ENCODE measurements at places on chromosomes 2 and 18. TPM values are rescaled to one million over a fixed set of nuclear protein-coding genes. Genes with fewer than 3 reads are reported as not detected.

DNA sequence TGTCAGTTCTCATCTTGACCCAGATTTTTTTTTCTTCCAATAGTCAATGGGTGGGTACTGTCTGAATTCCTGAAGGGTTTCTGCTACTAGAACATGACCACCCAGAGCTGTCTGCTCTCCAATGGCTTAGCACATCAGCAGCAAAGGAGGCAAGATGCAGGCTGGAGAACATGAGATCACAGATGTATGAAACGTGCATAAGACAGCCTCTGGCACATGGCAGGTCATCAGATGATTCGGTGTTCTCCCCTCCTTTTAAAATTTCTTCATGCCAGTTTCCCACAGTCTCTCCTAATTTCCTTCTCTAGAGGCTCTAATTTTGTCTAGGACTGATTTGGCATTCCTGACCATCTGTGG, 359.3 kb upstream of the TNP1 start:
- ATAC-seq = no peak

RAX gene
- total RNA-seq = 0.09 TPM

DNA sequence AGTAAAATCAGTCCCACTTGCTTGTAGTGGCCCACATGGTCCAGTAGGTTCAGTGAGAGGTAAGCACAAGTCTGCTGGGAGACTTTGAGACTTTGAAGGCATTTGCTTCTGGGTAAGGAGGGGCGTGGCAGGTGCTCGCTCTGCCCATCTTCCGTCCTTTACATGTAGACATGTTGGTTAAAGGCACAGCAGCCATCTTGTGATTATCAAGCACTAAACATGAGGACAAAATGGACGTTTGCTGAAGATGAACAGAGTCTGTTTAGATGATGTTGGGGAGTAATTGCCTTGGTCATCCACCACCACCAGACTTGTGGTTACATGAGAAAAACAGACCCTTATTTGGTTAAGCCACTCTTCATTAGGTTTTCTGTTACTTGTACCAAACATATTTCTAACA, 252.8 kb upstream of the PARD3B start:
- no peak for ATAC-seq

- no peak for ATAC-seq
Observed at GRCh38 chr2:12683457-12684100, 33.2 kb upstream of the TRIB2 start.

PRSS56 gene
- 0.59 TPM for total RNA-seq

- peak; percentile 43 for ATAC-seq
Observed at GRCh38 chr2:179861416-179862067, at the start of gene ZNF385B. TSS of gene ZNF385B (minus strand) at chr2:179861612.

CIB4 gene
- total RNA-seq = not detected

MYO1B gene
- 44.3 TPM for total RNA-seq

- no peak for ATAC-seq
Observed at GRCh38 chr2:146209842-146210275, 1635.0 kb upstream of the ACVR2A start.

GRCh38 chr18:46772357-46772756, 15.5 kb upstream of the ST8SIA5 start:
- ATAC-seq = no peak

- no peak for ATAC-seq
Observed at GRCh38 chr2:110905217-110905616, 172.8 kb downstream of the ACOXL start.

GALR1 gene
- total RNA-seq = 3.5 TPM

DNA sequence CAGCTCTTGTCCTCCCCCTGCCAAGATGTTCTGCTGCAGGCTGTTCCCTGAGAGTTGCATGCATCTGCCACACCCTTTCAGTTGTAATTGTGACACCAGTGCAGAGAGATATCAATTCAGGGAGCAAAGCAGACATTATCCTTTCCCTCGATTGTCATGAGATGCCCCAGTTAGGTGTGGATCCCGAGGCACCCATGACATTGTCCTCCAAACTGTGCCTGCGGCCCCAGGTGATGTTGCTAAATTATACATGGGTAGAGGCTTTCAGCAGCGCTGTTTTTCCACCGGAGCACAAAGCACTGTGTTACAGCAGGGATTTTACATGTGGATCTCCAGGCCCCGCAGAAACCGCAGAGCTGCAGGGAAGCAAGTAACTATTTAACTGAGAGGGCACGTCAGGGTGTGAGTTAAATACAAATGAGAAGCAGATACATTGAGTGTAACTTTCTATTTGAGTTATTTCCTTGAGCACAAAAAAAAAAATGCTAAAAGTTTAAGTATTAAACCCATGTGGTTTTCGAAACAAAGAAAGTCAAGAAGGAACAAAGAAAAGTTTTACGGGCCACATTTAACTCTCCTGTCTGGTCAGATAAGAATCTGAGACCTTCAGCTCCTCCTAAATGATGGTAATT, 90.3 kb upstream of the BCL2L11 start:
- ATAC-seq = peak; percentile 85

TFCP2L1 gene
- total RNA-seq = 0.35 TPM

INHBB gene
- total RNA-seq = 2.5 TPM

- ATAC-seq = no peak
Observed at GRCh38 chr2:6966446-6966940, 49.3 kb downstream of the RNF144A start.

DNA sequence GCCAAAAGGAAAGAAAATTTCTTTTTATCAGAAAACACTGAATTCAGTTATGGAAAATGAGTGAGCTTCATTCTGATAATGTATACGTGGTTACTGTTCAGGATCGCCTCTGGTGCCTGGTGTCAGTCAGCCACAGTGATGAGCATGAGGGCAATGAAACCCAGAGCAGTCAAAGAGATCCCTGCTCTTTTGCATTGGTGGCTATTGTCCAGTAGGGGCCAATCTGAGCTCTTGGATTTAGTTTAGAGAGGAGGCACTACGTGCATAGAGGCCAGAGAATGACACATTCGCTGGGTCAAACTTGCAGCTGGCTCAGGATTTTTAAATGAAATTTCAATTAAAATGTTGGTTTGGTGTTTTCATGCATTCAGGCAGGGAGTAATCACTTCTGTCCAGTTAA, 522.9 kb downstream of the TMEM182 start:
- ATAC-seq = no peak

DNA sequence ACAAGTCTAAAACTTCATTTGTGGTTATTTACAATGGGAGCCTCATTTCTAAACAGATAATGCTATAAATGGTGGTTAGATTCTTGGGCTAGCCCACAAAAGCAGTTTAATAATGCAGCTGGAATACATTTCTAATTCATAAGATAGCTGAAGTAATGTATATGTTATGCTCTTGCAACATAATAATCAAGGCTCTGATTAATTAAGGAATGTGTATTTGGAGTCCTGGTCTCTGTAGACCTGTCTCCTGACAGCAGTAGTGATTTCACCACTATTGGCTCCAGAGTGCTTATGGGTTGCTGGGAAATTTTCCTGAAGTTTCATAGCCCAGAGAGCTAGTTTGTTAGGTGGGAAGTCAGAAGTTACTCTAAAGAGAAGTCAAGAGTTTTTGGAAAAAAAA, 21.3 kb upstream of the CDC42EP3 start:
- no peak for ATAC-seq

GRCh38 chr2:238231251-238231793, 8.5 kb downstream of the HES6 start:
- peak; percentile 53 for ATAC-seq

ACVR1 gene
- 20.2 TPM for total RNA-seq

All from motor neuron (in vitro differentiated cells).